Stimulated activated CD4-positive, alpha-beta T cell treated with anti-CD3 and anti-CD28 coated beads, Interleukin-15, amount 100 ng/mL, for 1 hour (primary cell): ENCODE measurements at places on chromosomes 5 and 9.

DNA sequence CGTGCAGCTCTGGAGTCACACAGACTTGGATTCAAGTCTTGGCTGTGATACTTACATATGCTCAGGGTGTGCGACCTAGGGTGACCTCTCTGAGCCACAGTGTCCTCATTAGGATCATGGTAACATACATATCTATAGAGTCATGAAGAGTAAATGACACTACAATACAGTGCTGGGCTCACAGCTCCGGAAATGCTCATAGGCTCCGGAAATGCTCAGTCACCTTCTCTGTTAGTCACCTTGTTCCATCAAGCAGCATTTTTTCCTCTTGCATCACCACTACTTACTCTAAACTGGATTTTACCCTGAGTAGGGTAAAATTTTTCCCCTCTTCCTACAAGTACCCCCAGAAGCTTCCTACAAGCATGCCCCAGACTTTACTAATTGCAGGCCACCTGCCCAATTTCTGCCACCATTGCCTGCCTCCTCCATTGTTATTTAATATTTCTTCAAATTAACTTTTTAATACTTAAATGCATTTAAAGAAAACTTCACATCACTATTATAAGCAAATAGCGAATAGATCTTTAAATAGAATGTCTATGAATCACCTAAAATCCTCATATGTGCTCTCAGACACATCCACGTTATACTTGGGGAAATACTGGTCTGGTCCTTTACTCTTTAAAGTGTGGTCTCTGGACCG, 147.6 kb upstream of the SPRY4 start:
- peak; percentile 7 for DNase-seq

DNA sequence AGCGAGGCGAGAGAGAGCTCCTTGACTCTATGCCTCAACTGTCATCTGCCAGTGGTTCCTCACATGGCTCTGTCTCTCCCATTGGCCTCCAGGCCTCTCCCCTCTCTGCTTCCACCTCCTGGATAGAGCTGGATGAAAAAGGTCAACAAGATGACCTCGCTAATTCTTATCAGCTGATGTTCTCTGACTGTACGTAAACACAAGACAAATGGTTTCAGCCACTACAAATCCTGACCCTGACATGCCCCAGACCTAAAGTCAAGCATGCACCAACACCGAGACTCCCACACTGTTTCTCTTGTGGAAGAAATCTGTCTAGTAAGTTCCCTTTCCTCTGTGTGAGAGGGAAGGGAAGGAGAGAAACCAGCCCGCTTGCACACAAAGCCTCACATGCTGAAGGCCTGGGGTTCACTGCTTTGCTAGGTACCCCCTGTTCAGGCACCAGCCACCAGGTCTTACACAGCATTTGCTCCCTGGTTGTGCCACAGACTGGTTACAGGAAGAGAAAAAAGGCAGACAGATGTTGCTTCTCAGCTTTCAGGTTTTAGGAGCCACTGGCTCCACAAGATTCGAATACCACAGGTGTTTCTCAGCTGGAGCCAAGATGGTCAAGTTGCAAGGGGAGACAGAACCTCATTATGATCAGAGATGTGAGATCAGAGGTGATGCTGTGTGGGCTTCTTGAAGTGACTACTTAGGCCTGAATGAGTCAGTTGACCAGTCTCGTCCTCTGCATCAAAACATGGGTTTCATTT, 592.5 kb downstream of the CCDC171 start:
- DNase-seq, result no peak

DNA sequence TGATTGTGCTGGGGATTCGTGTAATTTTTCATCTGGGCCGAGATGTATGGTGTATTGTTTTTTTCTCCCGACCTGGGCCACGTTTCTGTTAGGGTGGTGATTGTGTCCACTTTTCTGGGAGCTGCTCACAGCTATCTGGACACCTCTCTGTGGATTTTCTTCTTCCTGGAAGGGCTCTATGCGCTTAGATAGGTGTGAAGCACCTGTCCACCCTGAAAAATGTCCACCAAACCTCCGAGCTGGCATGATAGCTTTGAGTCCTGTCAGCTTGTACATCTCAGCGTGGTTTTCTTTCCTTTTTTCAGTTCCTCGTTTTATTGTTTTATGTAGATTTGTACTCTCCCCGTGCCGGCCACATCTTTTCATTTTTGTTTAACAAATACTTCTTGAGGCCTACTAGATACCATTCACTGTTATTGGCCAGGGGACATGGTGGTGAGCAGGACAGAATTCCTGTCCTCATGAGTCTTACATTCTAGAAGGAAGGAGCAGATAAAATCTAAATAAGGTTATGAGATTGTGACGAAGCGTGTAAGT, 1.1 kb downstream of the UGCG start:
- DNase-seq, result no peak

DNA sequence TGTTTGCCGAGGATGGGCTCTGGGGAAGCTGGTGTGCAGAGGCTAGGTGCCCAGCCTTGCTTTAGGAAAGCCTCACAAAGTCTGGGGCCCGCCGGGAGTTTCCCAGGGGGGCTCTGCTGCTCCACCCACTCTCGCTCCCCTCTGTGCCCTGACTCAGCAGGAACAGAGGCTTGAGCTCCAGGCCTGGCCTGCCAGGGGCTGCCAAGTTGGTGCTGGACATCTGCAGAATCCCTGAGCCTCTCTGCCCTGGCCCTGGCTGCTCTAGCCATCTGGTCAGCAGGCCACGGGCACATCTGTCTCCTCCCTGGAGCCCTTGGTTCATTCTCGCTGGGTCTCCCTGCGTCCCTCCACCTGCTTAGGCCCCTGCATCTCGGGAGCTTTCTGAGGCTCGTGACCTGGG, 647 bp upstream of the ADAMTSL2 start:
- no peak for DNase-seq

- DNase-seq, result no peak
Observed at GRCh38 chr9:130232899-130233586, 32.5 kb upstream of the HMCN2 start.

DNA sequence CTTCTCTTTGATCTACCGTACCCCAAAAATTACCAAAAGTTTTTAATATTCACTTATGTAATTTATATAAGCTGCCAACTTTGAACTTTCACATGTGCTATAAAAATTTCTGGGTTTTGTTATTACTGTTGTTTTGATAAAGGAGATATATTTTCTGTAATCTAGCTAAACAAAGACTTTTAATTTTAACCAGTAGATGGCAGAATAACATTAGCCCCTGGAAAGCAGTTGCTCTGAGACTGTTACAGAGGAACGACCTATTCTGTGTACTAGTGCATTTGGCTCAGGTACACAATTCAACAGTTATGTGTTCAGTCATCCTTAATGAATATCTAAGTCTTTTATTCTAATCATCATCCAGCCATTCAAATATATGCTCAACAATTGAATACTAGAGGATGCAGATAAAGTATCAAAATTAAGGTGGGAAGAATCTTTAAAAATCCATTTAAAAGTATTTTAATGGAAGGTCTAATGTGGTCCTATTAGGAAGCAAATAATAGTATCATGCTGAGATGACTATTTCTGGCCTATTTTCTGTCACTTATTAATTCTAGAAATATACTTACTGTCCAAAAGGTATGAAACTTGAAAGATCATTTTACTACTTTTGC, 8.6 kb downstream of the KLHL9 start:
- no peak for DNase-seq
